ENCODE measurements at places on chromosomes 5 and 9. TPM values are rescaled to one million over a fixed set of nuclear protein-coding genes. Genes with fewer than 3 reads are reported as not detected.

GRCh38 chr9:20262611-20263010, 359.7 kb downstream of the MLLT3 start:
- no peak for DNase-seq

GRCh38 chr5:80103371-80103770, 68.2 kb downstream of the THBS4 start:
- DNase-seq = no peak

- no peak for DNase-seq
These were observed 10.3 kb upstream of the ABL1 start for GRCh38 chr9:130824643-130825350.

DNA sequence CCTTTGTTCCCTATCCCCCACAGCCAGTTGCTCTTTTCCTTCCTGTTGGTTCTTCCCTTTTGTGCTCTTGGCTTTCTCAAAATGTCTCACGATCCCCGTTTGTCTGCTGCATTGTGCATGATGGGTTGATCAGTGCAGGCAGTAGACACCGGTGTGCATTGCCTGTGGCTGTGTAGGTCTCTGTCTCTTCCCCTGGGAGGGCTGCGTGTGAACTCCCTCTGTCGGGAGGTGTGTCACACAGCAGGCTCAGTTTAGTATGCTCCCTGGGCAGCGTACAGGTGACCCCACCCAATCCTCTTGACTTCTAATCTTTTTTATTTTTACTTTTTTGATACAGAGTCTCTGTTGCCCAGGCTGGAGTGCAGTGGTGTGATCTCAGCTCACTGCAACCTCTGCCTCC, 265.3 kb downstream of the FSTL4 start:
- DNase-seq = no peak

GRCh38 chr9:133426011-133426410, 3.8 kb downstream of the ADAMTS13 start:
- DNase-seq = no peak

GRCh38 chr5:74903165-74903787, 37.1 kb upstream of the FAM169A start:
- DNase-seq = peak; percentile 66

- DNase-seq = no peak
These were observed 34.5 kb downstream of the TRIO start for GRCh38 chr5:14177634-14178033.

DNA sequence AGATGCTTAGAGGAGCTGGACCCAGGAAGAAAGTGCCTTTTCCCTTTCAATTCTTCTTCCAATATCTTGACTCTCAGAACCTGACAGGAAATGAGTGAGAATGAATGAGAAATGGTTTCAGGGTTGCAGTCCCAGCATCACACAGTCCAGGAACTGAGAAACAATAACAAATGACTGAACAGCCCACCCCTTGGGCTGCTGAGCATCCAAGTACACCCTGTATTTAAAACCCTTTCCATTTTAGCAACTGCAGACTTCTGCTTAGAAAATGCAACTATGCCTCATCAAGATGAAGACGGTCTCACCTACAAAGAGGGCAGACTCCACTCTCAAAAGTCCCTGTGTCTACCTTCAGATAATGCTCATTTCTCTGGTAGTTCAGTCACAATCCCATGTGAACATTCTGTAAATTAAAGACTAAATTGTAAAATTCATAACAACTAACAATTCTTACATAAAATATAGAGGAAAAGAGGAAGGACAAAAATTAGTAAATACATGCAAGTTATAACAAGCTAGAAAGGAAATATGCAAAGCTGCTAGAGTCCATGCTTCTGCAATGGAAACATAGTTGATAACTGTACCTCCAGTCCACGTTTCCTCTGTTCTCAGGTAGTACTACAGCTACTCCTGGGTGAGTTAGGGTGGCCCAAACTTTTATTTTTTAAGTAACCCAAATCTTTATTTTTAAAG, 316.5 kb downstream of the ICE1 start:
- no peak for DNase-seq

DNA sequence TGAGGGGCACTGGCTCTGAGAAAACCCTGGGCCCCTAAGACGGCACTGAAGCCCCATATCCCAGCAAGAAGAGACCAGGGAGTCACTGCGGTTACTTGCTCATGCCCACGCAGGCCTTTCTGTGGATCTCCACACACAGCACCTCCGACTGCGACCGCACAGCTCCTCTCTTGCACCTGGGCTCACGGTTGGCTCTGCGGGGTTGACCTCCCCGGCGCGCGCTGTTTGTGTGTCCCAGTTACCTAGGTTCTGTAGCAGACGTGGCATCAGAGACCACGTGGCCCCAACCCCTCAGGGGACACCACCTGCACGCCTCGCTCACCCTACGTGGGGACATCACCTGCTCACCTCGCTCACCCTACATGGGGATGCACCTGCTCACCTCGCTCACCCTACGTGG, 12.7 kb downstream of the LPCAT1 start:
- DNase-seq = no peak

DNA sequence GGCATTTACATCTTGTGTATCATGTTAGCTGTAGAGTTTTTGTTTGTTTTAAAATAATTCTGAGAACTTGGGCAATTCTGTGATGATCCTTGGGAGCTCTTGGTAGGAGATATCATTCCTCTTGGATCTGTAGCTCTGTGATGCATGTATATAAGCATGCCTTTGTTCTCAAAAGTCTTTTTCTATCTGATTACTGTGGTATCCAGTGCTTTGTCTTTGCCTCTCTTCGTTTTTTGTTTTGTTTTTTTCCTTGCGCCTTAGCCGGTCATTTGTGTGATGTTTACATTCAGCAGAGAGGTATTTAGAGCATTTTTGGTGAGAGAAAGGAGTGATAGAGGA, 110.0 kb downstream of the PAM start:
- DNase-seq = no peak

- DNase-seq = peak; percentile 5
These were observed 4.1 kb upstream of the BBLN start for GRCh38 chr9:128155736-128156500.

- DNase-seq = no peak
These were observed 233.7 kb downstream of the GLIS3 start for GRCh38 chr9:4066120-4066519.

DNA sequence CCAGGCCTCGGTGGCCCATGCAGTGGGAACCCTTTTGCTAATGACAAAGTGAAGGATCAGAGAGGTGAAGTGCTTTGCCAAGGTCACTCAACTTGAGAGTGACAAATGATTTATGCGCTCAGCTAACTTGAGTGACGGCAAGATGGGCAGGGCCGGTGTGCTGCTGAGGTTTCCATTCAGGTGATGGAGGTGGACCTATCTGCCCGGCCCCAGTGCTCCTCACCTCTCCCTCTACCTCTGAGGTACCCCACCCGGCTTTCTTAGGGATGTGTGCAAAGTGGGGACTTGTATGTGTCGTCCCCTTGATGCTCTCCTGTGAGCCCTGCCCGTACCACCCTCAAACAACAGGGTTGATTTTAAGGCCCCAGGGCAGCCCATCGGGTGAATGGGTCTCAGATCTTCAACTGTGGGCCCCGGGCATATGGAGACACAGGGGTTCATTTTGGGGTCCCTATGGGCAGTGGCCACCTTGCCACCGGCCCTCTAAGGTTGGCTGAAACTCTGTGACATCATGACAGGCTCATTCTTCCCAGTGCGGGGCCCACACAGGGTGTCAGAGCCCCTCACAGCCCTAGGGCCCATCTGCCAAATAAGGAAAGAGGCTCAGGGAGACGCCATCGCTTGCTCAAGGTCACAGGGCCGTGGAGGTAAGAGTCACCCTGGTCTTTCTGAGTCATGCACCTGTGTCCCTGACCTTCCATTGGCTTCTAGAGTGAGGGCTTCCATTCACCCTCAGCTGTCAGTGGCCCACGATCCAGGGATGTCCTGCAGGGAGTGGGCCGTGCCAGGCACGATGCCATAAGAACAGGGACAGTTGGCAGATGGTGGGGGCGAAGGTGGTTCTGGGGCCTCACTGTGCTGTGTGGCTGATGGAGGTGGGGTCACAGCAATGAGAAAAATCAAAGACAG, 170.6 kb upstream of the MVB12B start:
- DNase-seq = no peak

The MEIKIN gene
- total RNA-seq = not detected

The ANXA6 gene
- 120 TPM for total RNA-seq

Measured in lower lobe of right lung (tissue), 2 donors.